HT1080 (cell line): ENCODE measurements at places on chromosomes 5 and 9.

DNA sequence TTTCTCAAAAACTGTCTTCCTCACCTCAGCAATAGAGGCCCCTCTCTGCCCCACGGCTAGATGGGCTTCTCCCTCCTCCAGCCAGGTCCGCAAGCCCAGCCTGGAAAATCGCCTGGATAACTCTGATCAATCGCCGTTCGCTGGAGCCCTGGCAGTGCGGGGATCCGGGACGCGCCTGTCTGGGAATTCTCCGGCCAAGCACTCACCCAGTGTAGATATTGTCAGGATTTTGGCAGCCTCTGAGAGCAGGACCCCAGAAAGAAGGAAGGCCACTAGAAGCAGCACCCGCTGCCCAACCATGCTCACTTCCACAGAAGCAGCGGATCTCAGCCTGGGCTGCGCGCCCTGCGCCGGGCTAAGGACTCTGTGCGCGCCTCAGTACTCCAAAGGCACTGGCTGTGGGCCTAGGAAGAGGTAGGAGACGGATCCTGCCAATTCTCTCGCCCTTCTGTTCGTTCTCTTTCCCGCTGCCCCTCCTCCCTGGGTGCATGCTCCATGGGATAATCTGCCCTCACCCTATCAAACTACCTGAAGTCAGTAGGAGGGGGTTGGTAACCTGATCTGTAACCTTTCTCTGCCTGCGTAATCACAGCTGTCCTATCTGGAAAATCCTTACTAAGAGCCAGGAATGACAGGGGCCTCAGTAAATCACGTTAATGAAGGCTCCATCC lies at the start of gene UGT3A1:
UGT3A1 (minus strand) TSS at position 450 of the 671 bp plus-strand sequence; CDS start at position 300, 150 bp downstream.
- DNase-seq = no peak

DNA sequence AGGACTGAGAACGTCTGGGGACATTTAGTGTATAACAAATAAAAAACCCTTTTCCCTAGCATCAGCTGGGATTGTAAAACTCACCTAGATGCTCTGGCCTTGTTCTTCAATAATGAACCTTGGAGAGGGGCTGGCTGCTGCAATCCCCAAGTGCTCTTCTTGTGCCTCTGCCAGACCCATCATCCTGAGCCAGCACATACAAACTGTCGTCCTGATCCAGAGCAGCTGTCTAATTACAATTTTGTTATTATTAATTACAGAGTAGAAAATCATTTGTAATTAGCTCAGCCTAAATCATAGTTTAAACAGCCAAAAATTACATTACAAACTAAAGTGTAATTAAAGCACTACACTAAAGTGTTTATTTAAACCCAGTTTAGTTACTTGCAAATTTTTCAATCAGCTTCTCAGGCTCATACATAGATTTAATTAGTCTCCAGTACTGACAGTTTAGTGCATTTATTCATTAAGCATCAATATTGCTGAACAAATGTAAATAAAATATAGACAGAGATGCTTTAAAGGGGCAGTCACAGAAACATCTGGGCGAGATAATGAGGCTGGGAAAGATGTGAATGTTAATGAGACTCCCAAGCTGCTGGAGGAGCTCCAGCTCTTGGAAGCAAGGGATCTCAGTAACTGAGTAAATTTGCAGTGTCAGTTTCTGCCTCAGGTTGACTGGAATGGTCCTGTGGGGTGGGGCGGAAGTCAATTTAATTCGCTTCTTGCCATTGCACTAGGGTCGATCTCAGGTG lies 632.3 kb upstream of the TLE4 start:
- DNase-seq = no peak

- DNase-seq = no peak
These were observed 80.2 kb downstream of the PHF2 start for GRCh38 chr9:93656426-93657239.

GRCh38 chr5:17222664-17223063 lies 5.2 kb downstream of the BASP1 start:
- no peak for DNase-seq

GRCh38 chr9:137764981-137765380 lies 112.6 kb upstream of the CACNA1B start:
- no peak for DNase-seq

DNA sequence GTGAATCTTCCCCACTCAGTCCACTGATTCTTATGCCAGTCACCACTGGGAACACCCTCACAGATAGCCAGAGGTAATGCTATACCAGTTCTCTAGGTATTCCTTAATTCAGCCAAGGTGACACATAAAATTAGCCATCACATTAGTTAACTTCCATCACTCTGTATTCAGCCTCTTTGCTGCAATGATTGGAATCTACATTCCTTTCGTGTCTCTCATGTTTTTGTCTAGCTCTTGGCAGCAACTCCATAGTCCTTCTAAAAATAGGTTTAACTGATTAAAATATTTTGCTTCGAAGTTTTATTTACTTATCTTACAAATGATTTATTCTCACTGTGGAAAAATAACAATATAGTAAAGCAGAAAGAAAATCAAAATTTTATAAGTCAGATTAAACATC lies 19.6 kb upstream of the RNF20 start:
- no peak for DNase-seq

DNA sequence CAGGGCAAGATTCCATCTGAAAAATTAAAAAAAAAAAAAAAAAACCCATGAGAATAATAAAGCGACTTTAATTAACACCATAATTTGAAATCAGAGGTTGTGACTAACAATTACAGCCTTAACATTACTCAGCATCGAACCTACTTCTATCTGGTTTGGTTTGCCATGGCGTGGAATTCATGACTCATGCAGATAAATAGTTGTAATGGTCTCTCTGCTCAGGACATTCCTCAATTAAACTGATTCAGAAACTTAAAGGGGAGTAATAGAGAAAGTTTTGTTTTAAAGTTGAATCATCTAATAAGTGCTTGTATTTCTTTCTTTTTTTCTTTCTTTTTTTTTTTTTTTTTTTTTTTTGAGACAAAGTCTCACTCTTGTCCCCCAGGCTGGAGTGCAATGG lies 135.5 kb downstream of the SPATA31D1 start:
- DNase-seq = peak; percentile 70

DNA sequence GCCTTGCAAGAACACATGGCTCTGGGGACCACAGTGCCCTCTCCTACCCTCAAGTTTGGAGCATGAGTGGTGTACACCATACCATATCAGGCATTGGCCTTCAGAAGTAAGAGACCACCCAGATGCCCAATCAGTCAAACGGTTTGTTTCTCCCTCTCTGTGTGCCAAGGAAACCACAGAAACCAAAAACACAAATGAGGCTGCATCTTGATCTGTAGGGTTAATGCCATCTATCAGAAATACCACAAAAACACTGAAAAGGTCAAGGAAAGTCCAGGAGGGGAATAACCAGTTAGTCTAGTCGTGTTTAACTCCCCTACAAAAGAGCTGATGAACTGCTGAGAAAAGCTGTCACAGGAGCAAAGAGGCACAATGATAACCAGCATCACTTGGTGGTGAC lies 78.4 kb downstream of the INSYN2B start:
- no peak for DNase-seq

GRCh38 chr5:176817841-176818377 lies 7.5 kb downstream of the UNC5A start:
- DNase-seq = no peak

GRCh38 chr5:67537439-67538148 lies 341.0 kb upstream of the CD180 start:
- peak; percentile 23 for DNase-seq

DNA sequence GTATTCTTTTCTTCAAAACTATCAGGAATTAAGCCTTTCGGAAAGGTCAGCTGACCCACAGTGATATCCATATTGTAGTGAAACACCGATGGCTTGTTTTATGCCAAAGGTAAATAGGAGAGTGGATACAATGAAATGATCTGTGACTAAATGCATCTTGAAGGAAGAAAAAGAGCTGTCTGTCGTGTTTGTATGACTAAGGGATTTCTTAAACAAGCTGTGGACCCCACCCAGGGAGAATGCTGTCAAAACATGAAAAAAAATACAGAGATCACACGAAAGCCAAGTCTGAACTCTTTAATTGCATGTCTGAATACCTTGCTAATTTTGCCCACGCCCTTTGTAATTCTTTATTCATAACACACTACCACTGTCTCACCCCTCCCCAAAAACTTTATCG lies 286.4 kb upstream of the WWC1 start:
- no peak for DNase-seq

GRCh38 chr9:126616521-126616976 lies 2.8 kb downstream of the LMX1B start:
- DNase-seq = no peak

DNA sequence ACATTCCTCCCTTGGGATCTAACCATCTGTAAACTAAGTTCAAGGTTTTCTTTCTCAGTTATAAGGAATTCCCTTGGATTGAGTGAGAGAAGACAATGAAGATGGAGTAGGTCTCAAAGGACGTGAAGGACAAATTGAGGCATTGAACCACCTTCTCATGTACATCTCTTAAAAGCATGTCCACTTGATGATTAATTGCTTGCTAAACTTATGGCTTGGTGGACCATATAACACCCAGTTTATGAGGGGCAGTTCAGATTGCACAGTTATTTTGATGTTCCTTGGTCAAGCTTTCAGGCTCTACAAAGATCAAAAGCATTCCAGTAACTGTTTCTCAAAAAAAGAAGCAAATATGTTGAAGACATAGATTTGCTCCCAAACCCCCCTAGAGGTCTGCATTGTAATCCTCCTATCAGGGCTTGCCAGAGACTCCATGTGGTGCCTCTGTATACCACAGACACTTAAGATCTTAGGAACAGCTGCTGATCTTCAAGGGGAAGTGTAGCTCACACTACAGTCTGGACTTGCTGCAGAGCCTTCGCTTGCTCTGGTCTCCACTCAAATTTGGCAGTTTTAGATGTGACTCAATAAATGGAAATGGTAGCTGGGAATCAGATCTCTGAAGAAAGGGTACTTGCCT lies 56.9 kb upstream of the ALDH1A1 start:
- DNase-seq = peak; percentile 2

DNA sequence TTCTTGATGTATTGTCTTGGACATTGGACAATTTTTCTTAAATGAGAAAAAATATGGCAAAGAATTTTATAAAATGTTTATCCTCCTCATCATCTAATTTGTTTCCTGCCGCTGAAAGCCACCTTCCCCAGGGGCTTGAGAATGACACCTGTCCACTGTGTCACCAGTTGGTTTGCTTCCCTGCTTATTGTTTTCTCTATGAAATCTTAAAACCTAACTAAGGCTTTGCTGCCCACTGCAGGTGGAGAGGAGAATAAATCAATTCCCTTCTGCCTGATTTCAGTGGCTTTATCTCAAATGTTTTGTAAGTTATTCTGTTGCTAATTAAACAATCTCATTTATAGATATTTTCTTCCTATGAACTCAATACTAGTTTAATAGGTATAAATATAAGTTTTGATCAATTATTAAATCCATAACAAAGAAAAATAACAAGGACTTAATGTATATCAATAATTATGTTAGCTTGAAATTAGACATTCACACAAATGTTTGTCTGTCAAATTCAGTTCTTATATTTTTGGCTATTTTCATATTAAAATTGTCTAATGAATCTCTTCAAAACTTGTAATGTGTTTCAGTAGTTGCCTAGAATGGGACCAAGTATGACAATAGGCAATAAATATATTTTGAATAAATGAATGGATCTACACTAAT lies 822.5 kb downstream of the PTPRD start:
- peak; percentile 34 for DNase-seq

DNA sequence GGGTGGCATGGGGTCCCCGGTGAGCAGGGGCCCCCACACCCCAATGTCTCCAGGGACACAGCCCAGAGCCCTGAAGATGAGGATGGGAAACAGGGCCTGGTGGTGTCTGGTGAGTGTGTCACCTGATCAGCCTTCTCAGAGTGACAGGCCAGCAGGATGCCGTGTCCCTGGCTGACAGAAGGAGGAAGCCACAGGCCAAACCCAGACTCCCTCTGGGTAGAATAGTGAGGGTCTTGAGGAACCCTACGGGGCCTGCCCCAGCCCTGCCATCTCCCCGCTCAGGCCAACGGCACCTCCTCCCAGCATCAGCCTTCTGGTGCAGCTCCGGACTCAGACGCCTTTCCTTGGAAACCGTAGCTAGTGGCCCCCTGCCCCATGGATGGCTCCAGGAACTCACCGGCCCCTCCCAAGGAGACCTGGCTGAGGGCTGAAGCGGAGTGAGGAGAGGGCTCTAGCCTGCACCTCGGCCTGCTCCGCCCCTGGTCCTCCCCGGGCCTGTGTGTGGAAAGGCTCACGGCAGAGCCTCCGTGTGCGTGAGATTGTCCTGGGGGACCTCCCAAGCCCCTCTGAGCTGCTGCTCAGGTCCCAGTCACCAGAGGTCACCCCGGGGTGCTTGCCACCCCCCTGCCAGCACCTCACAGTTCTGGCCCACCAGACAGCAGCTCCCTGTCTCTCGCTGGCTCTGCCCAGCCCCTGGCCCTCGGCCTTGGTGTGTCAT lies 6.0 kb downstream of the RALGDS start:
- no peak for DNase-seq

DNA sequence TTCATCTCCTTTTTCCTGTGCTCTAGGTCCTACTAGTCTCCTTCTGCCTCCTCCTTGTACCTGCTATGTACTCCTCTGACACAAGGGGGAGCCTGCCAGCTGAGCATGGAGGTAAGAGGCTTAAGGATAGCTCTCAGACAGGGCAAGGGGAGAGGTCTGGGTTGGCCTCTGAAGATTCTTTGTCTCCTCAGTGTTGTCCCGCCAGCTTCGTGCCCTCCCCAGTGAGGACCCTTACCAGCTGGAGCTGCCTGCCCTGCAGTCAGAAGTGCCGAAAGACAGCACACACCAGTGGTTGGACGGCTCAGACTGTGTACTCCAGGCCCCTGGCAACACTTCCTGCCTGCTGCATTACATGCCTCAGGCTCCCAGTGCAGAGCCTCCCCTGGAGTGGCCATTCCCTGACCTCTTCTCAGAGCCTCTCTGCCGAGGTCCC lies 3.8 kb downstream of the CREB3 start:
- peak; percentile 74 for DNase-seq

DNA sequence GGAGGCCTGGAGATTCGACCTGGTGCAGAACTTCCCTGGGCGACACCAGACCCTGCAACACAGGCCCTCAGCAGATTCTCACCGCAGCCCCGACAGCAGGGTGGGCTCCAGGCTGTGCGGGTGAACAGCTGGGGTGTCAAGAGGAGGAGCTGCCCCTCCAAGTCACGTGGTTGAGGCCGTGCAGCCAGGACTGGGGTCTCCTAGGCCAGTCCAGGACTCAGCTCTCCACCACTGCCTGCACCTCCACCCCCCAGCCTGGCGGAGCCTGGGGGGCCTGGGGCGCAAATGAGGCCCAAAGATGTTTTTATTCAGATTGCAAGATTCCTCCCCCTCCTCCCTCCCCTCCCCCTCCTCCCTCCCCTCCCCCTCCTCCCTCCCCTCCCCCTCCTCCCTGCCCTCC lies 9.2 kb upstream of the AGPAT2 start:
- DNase-seq = no peak

- DNase-seq = no peak
These were observed 18.2 kb downstream of the TTC23L start for GRCh38 chr5:34857161-34857560.

GRCh38 chr9:135374591-135374990 lies 105.0 kb upstream of the PPP1R26 start:
- no peak for DNase-seq

- DNase-seq = no peak
These were observed 20.9 kb downstream of the WHRN start for GRCh38 chr9:114484215-114484853.

DNA sequence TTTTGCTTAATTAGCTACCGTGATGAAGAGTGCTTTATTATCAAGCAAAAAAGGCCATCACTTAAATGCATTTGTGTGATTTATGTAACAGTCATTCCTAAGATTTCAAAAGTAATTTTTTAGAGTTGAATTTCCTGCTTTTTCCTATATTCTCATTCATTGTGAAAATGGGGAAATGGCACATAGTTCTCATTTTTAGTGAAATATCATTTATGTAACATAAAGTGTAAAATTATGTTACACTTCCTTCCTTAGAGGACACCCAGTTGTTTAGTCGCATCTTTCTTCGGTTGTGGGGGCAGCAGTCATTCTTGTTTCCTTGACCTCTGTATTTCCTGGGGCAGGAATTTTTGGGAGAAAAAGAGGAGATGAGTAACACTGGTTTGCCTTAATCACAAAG lies 142.8 kb downstream of the MAST4 start:
- no peak for DNase-seq
